ENCODE measurements at places on chromosomes 7 and 10. TPM values are rescaled to one million over a fixed set of nuclear protein-coding genes. Genes with fewer than 3 reads are reported as not detected.

DNA sequence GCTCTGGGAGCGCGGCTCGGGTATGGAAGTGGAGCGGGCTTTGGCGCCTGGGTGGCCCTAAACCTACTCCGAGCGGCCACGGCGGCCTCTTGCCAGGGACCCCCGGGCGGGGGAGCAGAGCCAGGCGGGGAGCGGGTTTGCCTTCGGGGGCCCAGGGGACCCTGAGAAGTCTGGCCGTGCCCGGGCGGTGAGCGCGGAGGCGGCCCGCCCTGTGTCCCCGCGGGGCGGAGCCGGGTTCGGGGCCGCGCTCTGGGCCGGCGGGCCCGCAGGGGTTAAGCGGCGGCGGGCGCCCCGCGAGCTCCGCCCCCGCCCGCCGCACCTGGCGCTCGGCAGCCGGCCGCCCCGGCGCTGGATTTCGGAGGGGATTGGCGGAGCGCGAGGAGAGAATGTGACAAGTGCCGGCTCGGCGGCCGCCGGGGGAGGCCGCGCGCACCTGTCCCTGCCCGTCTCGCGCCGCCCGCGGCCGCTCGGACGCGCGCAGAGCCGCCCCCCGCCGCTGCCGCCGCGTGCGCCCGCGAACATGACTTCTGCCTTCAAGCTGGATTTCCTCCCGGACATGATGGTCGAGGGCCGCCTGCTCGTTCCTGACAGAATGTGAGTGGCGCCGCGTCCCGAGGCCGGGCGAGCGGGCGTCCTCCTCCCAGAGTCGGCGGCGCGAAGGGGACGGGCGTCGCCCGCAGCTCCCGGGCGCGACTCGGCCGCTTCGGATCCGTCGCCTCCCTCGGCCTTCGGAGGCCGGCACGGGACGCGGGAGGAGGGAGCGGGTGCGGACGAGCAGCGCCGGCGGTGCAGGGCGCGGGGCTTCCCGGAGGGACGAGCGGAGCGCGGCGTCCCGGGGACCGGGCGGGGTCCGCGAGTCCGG, at the start of gene CELF2:
CELF2 (plus strand) TSS at position 303 of the 862 bp plus-strand sequence; CDS start at position 521, 218 bp downstream.
- H3K4me1 ChIP-seq = no peaks in the 10 kb centered on the region
- no peak within 1 kb of the TSS for H3K27ac ChIP-seq
- no peak for DNase-seq
- no peak within 1 kb of the TSS for H3K4me3 ChIP-seq
- H3K36me3 ChIP-seq = no peaks in the 10 kb centered on the region

DNA sequence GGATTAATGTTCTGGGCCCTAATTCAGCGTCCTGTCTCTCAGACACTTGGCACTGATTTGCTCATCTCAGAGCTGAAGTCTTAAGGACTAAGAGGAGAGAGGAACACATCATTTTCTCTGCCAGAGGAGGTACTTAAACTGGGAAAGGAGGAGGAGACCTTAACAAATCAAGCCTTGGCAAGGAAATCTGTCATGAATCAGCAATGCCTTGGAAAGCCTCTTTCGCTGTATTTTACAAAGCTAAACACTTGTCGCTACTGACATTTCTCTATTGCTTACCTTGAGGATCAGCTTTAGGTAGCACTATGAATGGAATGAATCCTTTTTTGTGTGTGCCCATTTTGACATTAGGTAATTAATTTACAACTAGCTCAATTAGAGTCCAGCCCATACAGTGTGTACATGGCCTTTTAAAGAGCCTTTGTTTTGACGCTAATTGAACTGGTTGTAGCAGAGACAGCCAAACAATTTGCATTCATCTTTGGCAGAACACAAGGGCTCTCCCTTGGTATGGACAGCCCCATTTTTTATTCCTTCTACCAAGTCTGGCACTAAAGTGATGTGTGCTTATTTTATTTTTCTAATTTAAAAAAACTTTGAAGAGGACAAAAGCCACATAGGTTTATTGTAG, 37.4 kb downstream of the AUTS2 start:
- no peak overlapping the region for H3K27ac ChIP-seq
- peaks cover 32% of the 10 kb centered on the region for H3K4me1 ChIP-seq
- no peaks in the 10 kb centered on the region for H3K27me3 ChIP-seq
- DNase-seq = no peak
- no peak overlapping the region for H3K4me3 ChIP-seq
- H3K36me3 ChIP-seq = no peaks in the 10 kb centered on the region

DNA sequence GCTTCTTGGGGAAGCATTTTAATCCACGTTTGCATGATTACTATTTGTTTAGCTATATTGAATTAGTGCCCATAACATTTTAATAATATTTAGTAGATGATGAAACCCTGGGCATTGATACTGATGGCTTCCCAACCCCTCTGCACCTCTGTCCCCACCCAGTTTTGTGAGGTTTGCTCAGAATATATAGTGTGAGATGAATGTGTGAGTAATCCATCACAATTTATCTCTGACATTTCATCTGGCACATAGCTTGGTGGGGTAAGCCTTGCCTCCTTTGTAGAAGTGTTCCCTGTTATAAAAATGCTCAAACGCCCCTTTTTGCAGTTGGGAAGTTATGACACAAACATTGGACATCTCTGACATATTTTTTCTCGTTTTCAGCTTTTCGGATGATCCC, 104.2 kb downstream of the WNT2 start:
- H3K4me1 ChIP-seq = no peaks in the 10 kb centered on the region
- no peak overlapping the region for H3K4me3 ChIP-seq
- H3K36me3 ChIP-seq = no peaks in the 10 kb centered on the region

DNA sequence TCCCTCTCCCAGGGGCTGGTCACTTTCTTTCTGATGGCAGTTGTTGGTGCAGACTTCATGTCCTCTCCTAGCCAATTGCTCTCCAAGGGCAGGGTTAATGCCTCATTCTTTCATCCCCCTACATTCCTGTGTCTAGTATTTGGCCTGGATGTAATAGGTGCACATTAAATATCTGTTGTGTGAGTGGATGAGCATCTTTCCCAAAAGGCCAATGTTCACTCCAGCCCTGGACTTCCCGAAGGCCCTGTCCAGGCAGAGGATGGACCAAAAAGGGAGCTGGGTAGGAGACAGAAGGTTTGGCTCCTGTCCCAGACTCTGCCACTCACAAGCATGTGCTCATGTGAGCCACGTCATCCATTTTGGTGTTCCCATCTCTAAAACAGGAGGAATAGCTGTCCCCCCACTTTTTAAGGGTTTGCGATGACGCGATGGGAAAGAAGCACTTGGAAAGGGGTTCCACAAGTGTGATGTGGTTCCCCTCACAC, 47.5 kb downstream of the RGS10 start:
- no peak for DNase-seq
- H3K4me1 ChIP-seq = peaks cover 10% of the 10 kb centered on the region
- H3K27ac ChIP-seq = no peak overlapping the region
- H3K27me3 ChIP-seq = no peaks in the 10 kb centered on the region
- H3K36me3 ChIP-seq = no peaks in the 10 kb centered on the region

GRCh38 chr7:116224492-116225098, 14.3 kb downstream of the TES start:
- H3K4me3 ChIP-seq = peak overlapping the region; percentile 12
- no peaks in the 10 kb centered on the region for H3K36me3 ChIP-seq
- H3K4me1 ChIP-seq = peaks cover 96% of the 10 kb centered on the region
- no peaks in the 10 kb centered on the region for H3K27me3 ChIP-seq

CFAP70 gene
- 0.06 TPM for total RNA-seq

Measured in A673 (cell line).